GF-D8 (cell line): ENCODE measurements at places on chromosomes 6 and 20.

DNA sequence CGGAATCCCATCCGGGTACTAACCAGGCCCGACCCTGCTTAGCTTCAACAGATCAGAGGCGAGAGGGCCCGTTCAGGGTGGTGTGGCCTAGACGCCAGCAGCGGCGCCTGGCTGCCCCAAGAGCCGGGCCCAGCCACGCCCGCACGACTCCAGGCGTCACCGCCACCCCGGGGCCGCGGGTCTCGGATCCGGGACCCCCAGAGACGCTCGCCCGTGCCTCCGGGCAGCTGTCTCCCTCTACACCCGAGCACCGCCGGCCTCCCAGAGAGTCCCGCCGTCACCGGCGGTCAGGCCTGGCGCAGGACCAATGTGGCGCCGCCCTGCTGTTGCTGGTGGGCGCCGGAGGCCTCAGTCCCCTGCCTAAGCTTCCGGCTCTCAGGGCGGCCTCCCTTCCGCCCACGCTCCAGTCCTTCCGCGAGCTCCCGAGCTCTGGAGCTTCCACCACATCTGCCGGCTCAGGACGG, 441.2 kb upstream of the DEFB115 start:
- no peak for DNase-seq

DNA sequence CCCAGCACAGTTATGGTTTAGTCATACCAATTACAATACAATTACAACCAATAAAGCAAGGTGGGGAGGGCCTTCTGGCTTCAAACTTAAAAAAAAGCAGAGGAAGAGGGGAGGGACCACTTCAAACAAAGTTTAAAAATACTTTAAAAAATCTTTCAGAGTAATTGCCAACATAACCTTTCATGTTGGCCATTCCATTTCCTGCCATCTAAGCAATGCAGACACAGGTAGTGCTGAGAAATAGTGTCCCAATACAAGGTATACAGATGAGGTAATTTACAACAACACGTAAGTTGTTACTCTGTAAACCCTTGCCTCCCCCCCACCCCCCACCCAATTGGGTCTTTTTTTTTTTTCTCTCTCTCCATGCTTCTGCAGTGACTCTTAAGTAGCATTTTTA, 18.8 kb upstream of the TBC1D20 start:
- DNase-seq: no peak

DNA sequence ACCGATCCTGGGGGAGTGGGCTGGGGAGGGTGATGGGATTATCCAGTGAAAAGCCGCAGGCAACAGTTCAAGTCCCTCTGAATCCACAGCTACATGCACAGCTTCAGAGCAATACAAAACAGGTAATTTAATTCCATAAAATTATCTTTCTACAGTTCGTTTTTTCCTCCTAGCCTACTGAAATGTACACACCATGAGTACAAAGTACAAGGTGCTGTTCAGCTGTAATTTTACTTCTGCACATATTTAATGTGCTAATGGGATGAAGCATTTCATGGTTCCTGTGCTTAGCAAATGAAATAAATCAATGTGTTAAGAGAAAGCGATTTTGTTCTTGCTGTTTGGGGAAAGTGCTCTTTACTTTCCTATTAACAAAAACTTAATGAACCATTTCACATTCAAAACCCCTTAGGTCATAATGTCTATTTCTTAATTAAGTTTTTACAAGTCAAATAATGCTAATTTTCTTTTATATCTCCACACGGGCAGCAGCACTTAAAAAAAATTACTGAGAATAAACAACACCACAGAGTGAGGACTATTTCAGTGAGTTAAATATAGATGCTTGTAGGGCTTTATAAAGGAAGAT, 71.8 kb downstream of the INSM1 start:
- DNase-seq: no peak

DNA sequence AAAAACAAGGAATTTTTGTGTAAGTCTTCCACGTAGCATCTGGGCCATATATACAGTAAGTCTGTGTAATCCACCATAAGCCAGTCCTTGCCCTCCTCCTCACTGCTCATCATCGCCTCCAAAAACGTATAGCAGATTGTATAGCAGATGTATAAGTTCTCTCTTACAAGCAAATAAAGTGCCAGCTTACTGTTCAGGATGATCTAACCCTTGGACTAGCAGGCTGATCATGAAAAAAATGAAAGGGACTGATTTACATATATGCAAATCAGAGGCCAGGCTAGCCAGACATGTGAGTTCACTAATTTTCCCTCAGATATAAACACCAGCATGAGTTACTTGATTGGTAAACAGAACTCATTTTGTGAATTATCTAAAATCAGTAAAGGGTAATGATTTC, 171.5 kb downstream of the LY86 start:
- DNase-seq: no peak

GRCh38 chr20:52761867-52762266, 210.3 kb upstream of the TSHZ2 start:
- DNase-seq: no peak

DNA sequence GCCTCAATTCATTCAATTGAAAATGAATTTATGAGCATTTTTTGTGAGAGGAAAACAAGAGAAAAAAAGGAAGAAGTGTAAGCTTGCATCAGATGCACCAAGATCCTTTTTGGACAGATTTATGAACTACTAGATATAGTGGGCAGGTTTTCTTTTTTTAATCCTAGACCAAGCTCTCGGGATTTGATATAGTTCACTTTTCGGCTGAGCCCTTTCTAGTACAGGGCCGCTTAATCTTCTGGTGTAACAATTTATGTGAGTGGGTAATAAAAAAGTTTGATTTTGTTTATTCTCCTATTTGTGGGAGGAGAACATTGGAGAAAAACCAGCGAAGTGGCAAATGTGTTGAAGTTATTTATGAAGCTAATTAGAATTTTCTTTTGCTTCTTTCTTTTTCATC, 538.0 kb downstream of the UTRN start:
- DNase-seq: no peak

GRCh38 chr20:40196846-40197436, 492.1 kb downstream of the MAFB start:
- DNase-seq: no peak

- DNase-seq: no peak
Measured at GRCh38 chr20:9514461-9515213, at the start of gene LAMP5. LAMP5 (plus strand) TSS chr20:9514590; CDS start chr20:9514853, 263 bp downstream.

DNA sequence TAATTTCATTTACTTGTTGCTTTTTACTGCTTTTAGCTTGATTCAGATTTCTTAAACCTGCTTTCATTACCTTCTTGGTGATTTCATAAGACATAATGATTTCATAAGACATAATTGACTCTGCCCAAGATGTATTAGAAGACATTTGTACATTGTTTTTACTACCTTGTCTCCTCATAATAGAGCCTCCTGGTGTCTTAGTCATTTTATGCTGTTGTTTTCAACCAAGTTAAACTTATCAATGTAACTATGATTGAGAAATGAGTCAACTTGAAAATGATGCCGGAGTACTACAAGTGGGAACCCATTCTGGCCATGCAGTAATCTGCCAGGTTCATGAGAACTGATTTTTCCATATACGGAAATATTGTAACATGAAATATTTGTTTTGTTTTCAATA, 573.6 kb downstream of the MMUT start:
- DNase-seq: no peak
